ENCODE measurements at places on chromosomes 5 and 9. TPM values are rescaled to one million over a fixed set of nuclear protein-coding genes. Genes with fewer than 3 reads are reported as not detected.

DNA sequence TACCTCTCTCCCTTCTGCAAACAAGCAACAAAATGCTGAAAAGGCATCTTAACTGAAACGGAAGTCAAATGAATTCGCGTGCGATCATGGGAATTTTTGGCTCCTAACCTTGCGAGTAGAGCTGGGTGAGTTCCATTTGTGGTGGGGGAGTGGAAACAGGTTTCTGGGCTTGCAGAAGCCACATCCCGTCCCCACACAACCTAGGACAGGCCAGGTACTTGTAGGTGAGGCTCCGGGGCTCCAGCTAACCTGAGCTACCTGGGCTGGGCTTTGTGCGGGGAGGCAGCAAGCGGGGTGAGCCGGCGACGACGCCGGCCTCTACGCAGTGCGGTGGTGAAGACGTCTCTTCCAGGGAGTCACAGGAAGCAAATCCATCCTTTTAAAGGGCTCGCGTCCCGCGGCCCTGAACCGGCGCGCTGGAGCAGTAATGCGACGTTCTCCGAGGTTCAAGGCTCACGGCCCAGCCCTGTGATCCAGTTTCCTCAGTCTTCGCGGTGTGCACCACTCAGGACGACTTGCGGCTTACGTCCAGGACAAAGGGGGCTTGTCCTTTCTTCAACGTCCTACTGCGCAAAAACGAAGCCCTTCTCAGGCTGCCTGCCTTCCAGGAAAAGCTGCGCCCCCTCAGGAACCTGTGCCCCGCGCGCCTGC lies 567 bp upstream of the SPIN1 start:
- H3K4me1 ChIP-seq: peaks cover 23% of the 10 kb centered on the region
- H3K4me3 ChIP-seq: peak overlapping the region; percentile 66
- no peak overlapping the region for H3K27ac ChIP-seq
- peak; percentile 20 for DNase-seq

DNA sequence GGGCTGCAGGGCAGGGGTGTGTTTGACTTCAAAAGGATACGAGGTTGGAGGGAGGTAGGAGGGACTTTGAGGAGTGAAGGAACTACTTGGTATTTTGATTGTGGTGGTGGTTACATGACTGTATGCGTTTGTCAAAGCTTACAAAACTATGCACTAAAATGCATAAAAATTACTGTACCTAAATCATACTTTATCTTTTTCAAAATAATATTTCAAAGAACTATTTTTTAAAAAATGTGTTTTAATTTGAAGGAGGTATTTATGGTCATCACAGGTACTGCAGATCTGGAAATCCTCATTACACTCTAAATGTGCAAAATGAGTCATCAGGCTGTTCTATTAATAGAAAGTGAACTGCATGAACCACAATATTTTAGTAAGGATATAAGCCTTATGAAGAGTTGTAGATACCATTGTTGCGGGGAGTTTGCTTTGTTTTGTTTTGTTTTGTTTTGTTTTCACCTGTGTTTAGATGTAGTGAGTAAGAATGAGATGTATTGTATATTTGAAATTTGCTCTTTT lies 116.9 kb downstream of the ARRDC3 start:
- H3K27me3 ChIP-seq: no peaks in the 10 kb centered on the region
- no peaks in the 10 kb centered on the region for H3K4me1 ChIP-seq
- H3K4me3 ChIP-seq: no peak overlapping the region
- no peaks in the 10 kb centered on the region for H3K36me3 ChIP-seq

GRCh38 chr9:98532147-98532546 lies 176.6 kb downstream of the GABBR2 start:
- H3K36me3 ChIP-seq: no peaks in the 10 kb centered on the region
- DNase-seq: no peak
- H3K4me3 ChIP-seq: no peak overlapping the region
- no peaks in the 10 kb centered on the region for H3K27me3 ChIP-seq
- H3K4me1 ChIP-seq: no peaks in the 10 kb centered on the region

- H3K27me3 ChIP-seq: no peaks in the 10 kb centered on the region
- H3K27ac ChIP-seq: peak overlapping the region; percentile 100
- no peak for DNase-seq
- no peaks in the 10 kb centered on the region for H3K36me3 ChIP-seq
- peak overlapping the region; percentile 93 for H3K4me3 ChIP-seq
Measured at GRCh38 chr9:4740388-4740637, 689 bp downstream of the AK3 start.

The FBXL7 gene
- total RNA-seq: 0.07 TPM

DNA sequence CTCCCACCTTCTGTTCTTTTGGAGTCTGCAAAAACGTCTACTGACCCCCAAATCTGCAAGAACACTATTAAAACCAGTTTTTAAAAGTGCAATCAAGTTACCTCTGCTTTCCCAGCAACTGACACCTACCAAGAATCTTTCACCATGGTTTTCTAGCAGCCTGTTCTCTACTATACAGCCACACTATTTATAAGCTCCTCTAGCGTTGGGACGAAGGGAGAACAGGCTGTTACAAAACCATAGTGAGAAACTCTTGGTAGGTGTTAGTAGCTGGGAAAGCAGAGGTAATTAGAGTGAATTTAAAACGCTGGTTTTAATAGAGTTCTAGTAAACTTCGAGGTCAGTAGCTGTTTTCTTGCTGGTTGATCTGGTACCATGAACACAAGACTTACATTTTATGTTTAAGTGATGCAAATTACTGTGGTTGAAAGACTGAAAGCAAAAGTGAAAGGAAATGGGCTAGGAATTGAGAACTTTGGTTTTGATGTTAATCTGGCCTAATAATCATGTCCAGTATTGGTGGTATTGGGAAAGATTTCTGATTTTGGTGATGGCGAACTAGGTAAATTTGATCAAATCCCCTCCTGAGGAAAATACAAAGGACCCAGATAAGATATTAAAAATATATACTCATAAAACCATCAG lies 5.3 kb downstream of the MROH2B start:
- H3K27ac ChIP-seq: no peak overlapping the region
- H3K4me3 ChIP-seq: no peak overlapping the region
- H3K36me3 ChIP-seq: no peaks in the 10 kb centered on the region

The IFNA2 gene
- total RNA-seq: not detected
